Activated CD4-positive, CD25-positive, alpha-beta regulatory T cell (primary cell): ENCODE measurements at places on chromosomes 1 and 21.

- DNase-seq, result no peak
These were observed 354.3 kb upstream of the NEGR1 start for GRCh38 chr1:72636631-72637030.

DNA sequence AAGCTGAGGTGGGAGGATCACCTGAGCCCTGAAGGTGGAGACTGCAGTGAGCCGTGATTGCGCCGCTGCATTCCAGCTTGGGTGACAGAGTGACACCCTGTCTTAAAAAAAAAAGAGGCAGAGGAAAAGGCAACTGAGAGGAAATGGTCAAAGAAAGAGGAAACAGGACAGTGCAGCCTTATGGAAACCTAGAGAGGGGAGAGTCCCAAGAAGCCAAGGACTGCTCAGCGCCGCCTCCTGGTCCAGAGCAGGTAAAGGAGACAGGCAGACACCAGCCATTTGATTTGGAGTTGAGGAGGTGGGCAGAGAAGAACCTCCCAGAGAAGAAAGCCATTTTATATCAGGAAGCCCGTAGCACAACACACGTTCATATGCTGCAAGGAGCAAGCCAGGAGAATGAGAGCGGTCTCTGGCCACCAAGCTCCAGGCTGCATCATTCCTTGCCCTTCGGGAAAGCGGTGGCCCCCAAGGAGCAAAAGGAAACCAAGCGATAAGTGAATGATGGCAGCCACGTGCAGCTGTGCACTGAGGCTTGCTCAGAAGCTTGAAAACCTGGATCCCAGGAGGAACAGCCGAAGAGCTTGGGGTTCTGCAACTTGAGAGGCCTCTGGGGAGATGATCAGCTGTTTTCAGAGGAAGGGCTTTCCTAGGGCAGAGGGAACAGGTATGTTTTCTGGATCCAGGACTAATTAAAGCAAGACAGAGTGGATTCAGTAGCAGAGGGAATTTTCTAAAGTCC, 33.7 kb downstream of the LRRC42 start:
- no peak for DNase-seq

- no peak for DNase-seq
These were observed 30.6 kb downstream of the IARS2 start for GRCh38 chr1:220124542-220124941.

- DNase-seq, result no peak
These were observed 53.3 kb downstream of the OLFML3 start for GRCh38 chr1:114032271-114033215.

- no peak for DNase-seq
These were observed 94.1 kb downstream of the CLDN17 start for GRCh38 chr21:30072496-30072895.

DNA sequence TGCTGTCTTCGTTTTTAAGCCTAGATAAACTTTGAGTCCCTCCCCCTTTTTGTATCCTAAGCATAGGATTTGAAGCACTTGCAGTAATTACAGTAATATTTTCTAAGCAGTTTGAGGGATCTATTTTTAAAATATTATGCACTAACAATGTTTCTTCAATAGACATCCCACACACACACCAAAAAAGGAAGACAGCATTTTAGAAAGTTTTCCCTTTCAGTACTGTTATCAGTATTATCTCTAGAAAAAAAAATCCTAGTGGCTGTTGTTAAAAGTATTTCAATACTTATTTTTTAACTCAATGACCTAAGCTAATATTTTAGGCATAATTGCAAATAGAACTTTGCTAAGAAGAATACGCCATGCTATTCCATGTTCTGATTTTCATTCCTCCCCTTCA, 15.1 kb downstream of the MCOLN3 start:
- no peak for DNase-seq

- DNase-seq, result no peak
These were observed 26.1 kb upstream of the NMNAT2 start for GRCh38 chr1:183444243-183444642.

GRCh38 chr1:239897458-239897857, 194.2 kb upstream of the FMN2 start:
- DNase-seq, result no peak

- DNase-seq, result no peak
These were observed 30.6 kb upstream of the INSL5 start for GRCh38 chr1:66831529-66832239.

DNA sequence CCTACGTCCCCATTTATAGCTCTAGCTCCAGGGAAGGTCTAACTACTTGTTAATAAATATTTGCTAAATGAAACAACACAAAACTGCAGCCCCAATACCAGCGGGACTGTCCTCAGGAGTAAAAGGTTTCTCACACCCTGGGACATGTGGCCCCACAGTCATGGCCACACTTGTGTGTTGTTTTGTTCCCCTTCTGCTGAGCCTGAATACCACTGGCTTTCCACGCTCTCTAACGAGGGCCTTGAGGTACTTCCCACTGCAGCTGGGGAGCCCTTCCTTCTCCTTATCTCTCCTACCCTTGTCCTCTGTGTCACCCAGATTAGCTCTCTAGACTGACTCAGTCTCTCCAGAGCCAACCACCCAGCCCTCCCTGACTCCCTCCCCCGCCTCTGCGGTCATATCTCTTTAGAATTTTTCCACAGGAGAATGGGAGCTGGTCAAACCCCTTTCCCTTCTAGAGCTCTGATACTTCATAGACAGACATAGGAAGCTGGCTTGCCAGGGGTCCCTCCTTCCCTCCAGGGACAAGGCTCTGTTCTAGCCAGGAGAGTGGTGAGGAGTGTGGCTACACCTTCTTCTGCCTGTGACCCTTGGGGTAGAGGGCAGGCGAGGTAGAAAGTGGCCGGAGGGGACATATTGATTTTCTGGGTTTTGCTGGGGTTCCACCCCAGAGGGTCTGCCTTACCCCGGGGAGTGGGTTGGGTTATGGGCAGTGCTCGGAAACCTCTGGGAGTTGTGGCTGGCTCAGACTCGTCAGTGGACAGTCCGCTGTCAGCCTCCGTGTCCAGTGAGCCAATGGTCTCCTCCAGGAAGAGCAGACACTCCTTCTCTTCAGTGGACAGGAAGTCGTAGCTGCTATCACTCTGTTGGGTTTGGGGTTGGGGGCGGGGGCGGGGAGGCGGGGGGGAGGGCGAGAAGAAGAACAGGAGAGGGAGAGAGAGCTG, 8.1 kb downstream of the C1orf116 start:
- no peak for DNase-seq

DNA sequence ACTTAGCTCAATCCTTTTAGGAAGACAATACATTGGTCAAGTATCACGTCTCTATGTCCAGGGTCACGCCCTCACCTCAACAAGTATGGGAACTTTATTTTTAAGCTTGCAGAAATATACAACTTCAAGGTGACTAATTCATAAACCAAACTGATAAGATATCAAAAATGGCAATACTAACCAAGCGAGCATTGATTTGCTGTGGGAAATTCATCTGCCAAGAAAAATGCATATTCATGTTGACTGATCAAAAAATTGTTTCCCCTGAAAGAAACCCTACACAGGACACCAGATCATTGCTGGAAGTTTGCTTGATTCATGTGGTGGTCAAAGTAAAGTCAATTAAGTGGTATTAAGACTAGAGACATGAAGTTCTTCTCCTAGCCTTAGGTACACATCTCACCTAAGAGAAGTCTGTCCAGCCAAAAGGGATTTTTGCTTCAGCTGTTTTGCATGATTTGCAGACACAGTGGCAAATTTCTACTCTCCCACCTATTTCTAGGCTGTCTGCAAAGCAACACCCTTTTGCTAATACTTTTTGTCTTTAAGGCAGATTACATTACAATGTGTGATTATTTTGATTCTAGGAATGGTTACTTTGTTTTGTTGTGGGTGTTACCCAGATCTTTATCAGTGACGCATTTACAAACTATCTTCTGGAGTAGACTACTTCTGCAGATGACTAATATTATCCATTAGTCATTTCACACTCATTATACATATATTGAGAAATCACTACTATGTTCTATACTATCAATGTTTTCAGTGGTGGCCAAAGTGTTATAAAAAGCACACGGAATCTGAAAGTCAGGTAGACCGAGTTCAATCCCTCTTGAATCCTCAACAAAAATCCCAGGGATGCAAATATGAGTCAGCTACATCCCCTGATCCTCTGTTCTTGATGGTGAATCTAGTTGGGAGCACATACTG, 12.4 kb downstream of the SAMSN1 start:
- no peak for DNase-seq

DNA sequence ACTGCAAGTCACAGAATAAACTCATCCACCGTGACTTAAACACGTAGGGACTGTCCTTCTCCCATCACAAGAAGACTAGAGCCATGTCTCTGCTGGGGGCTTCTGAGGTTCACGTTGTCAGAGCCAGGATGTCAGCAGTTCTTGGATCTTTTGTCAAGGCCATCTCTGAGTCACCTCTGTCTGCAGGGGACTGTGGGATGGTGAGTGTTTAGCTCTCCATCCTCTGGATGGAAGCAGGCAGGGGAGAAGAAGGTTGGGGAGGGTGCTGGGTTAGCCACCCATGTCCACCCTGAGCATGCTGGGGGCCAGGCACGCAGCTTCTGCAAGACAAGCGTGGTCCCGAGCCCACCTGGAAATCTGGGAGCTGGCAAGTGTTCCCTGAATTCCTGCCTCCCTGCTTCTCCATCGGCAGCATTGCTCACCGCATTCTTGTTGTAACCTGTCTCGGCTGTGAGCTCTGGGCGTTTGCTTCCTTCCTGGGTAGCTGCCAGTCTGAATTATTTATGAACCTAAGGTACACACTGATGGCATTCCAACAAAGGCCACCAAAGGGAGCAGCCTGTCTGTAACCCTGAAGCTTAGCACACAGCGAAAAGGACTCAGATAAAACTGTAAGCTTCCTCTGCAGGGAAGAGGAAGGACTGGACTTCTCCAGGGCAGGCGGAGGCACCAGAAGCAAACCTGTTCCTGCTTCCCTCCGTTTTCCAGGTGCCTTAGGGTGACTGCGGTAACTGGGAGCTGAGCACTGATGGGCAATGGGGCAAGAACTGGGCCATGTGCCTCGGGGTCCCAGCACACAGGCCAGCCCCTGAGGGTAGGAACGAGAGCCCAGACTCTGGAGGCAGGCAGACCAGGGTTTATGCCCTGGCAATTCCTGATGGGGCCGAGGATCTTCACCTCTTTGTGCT, 88.6 kb downstream of the RIPK4 start:
- no peak for DNase-seq

DNA sequence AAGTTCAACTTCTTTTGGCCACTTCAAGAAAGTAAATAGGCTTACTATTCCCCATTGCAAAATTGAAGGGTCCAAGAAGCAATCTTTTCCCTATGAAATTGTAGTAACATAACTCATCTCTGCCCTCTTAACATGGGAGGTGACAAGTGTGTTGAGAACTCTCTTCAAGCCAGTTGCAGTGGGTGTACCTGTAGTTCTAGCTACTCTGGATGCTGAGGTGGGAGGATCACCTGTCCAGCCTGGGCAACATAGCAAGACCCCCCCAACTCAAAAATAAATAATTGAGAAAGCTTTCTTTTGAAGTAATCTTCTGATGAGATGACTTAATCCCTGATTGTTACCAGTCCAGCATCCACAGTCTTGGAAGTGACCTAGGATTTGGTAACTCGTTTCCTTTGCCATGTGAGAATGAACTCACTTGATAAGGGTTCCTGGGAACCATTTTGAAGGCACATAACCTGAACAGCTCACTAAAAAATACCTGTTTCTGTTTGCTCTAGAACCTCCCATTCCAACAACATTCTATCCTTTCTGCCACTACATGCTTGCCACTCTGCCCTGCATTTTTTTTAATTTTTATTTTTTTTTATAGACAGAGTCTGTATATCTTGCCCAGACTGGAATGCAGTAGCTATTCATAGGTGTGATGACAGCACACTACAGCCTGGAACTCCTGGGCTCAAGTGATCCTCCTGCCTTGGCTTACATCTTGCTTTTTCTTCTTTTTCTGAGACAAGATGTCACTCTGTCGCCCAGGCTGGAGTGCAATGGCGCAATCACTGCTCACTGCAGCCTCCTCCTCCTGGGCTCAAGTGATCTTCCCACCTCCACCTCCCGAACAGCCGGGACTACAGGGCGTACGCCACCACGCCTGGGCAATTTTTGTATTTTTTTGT, 1.4 kb upstream of the IPO9 start:
- DNase-seq, result no peak

DNA sequence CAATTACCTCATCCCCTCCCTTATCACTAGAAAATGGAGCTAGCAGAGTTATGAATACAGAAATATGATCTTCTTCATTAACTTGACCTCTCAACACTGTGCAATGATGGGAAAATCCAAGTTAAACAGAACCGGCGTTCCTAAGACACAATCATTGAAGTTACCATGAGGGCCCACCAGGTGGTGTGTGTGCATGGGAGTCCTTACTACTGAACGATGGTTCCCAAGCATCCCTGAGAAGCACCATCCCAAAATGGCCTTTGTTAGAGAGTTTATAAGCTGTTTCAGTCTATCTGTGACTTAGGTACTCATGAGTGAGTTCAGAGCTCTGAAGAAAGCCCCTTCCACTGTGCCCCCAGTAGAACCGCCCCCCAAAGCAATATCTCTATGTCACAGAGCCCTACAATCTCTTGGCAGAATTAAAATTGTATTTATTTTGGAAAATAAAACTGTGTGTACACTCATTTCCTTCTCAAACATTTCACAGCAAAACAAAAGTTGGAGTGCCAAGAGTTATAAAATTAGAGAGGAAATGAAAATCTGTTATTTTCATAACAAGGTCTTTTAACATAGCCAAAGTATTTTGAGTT, 56.8 kb downstream of the PLD5 start:
- DNase-seq, result no peak

DNA sequence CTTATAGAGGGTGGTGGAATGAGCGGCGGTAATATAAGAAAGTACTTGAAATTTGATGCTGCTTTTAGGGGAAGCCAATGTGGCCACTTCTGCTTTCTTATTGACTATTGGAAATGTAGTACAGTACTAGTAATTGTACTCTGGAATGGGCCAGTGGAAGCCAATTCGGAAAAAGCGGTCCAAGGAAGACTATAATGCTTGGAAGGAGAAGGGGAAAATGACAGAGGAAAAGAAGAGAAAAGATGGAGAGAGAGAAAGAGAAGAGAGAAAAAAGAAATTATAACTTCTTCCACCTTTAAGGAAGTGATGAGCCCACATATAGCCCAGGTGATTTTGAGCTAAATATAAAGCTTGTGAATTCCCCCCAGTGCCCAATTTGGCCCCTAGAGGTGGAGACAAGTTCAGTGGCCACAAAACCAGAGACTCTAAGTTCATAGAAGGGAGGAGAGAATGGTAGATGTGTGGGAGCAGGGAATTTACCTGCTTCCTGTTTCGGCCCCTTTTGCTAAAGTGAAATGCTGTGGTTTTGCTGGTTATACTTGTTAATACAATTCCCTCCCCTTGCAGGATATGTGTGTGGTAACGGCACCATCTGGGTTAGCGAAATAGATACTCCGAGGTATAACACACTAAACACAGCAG, 35.7 kb upstream of the DUSP10 start:
- DNase-seq, result no peak

DNA sequence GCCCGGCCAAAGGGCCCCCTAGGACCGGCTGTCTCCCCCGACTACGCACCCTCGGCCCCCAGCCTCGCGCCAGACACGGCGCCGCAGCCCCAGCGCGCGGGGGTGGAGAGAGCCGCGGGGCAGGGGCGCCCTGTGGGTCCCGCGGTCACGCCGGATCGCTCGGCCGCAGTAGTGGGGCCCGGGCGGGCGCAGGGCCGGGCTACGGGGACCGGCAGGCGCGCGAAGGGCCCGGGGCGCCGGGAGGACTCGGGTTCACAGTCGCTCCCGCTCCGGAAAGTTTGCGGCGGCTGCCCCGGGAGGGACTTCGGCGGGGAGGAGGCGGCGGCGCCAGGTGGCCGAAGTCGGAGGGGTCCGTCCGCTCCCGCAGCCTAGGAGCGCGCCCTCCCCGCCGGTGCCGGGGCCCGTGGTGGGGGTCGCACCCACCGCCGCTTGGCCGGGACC, 7.1 kb upstream of the ZNF669 start:
- DNase-seq, result no peak
